Activated T-cell treated with anti-CD3 and anti-CD28 coated beads for 24 hours (primary cell): ENCODE measurements at places on chromosomes 16 and 17.

- DNase-seq = no peak
Observed at GRCh38 chr16:14965328-14965727, 9.5 kb upstream of the PDXDC1 start.

GRCh38 chr16:84753412-84754326 is 53.9 kb downstream of the USP10 start:
- DNase-seq = no peak

GRCh38 chr17:35011671-35012216 is 31.4 kb downstream of the LIG3 start:
- DNase-seq = no peak

DNA sequence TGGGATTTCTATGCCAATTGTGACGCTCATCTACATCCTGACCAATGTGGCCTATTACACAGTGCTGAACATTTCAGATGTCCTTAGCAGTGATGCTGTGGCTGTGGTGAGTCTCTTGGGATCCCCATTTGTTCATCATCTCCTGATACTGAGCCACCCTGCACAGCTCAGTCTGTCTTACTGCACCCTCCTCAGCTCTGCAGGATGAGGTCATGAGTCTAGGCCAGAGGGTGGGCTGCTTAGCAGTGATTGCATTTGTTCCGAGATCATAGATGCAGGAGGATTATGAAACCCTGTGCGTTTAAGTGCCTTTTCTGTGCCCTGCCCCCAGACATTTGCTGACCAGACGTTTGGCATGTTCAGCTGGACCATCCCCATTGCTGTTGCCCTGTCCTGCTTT is 19.5 kb downstream of the SLC7A6OS start:
- DNase-seq = no peak
